OCI-M1 (cell line): ENCODE measurements at places on chromosomes 2 and 18.

DNA sequence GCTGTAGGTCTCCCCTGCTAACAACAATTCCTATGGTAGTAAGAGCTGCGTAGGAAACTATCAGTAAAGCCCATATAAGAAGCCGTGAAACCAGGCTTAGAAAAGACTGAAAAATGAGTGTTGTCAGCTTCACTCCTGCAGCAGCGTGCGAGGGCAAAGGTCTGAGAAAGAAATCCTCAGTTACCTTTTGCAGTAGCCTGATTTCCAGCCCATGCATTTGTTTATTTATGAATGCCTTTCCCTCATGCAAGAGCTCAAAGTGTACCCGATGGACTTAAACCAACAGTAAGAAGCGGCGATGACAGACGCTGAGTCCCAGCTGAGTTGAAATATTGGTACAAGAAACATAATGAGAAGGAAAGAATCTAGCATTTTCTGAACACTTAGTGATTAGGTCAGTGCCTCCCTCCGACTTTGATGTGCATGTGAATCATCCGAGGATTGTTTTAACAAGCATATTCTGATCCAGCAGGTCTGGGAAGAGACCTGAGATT lies 15.0 kb upstream of the POLI start:
- DNase-seq, result no peak

- no peak for DNase-seq
Measured at GRCh38 chr18:9615280-9615797, 980 bp upstream of the PPP4R1 start.

DNA sequence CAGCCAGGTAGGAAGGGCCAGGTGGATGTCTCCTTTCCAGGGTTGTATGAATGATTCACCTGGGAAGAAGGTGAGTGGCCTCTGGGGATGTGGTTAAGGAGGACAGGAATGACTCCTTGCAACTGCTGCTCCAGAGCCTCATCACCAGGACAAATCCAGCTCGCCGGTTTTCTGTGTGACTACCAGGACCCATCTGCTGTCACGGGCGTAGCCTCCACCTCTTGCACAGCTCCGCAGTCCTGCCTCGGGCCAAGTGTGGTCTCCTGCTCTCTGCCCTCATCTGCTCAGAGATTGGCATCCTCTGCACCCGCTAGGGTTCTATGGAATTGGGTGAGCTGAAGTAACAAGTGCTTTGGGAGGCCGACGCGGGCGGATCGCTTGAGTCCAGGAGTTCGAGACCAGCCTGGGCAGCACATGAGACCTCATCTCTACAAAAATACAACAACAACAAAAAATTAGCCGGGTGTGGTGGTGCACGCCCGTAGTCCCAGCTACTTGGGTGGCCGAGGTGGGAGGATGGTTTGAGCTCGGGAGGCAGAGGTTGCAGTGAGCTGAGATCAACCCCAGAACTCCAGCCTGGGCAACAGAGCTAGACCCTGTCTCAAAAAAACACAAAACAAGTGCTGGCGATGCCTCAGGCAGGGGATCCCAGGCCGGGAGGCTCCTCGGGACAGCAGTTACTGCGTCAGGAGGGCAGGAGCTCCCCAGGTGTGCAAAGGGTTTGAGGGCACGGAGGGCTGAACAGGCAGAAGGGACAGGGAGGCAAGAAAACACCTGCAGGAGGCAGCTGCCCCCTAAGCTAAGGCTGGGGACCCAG lies 831 bp upstream of the D2HGDH start:
- DNase-seq, result no peak

- no peak for DNase-seq
Measured at GRCh38 chr18:6547476-6547875, 132.8 kb upstream of the L3MBTL4 start.

DNA sequence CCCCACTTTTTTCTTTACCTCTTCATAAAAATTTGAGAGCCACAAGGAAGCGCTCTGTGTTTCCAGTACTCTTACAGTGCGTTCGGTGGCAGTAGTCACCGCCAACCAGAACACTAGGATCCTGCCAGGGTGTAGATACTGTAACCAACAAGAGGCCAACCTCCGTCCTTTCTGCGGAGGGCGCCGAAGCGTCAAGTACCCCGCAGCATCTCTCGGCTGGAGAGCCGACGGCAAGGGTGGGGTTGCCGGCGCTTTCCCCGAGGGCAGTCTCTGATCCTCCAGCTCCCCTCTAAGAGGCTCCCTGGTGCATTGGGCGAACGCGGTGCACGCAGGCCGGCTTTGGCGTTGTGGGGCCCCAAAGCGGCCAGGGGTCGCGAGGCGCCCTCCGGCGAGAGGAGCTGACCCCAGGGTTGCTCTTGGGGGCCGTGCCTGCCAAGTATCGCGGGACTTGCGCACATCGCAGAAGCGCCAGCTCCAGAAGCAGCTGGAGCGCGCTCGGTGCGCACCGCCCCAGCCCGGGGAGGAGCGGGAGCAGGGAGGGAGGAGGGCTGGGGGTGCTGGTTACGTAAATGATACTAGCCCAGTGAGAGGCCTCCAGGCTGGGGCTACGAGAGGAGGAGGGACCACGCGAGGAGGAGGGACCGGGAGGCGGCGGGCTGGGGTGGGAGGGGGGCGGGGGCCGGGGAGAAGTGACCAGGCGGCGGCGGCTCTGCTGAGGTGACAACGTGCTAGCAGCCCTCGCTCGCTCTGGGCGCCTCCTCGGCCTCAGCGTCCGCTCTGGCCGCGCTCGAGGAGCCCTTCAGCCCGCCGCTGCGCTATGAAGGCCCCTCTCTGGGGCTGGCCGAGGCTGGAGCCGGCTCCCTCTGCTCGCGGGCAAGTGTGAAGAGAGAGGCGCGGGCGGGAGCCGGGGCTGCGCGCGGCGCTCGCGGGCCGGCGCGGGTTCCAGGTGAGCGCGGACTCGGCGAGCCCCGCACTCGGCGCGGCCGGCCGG lies at the start of gene GALNT13:
Gene GALNT13 (plus strand): TSS at position 692 of the 991 bp plus-strand sequence.
- no peak for DNase-seq

GRCh38 chr18:76266236-76266991 lies 228.6 kb downstream of the ZNF516 start:
- DNase-seq, result no peak

DNA sequence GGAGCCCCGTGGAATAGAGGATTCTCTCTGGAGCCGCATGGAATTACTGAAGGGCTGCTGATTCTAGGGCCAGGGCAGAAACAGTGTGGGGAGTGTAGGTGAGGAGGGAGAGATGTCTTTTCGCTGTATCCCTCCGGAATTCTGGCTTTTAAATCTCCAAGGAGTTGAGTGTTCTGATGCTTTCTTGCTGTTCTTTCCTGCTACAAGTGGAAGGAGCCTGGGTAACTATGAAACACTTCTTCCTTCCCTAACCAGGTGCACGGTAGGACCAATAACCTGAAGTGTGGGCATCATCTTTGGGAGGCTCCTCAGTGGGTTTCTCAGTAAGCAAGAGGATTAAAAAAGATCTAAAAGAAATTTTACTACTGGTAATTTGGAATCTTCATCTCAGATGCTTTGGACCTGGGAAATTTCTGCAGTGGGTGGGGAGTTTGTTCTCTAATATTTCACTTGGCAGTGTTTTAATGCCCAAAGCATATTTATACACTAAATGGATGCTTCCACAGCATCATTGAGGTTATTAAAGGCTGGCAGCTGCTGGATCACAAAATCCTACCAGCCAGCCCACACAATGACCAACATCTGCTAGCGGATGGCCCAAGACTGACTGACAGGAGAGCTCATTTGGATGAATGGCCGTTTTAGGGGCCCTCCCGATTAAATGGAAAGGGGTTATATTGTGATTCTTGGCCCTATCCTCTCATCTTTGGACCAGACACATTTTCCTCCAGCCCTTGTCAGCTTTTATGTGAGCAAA lies 2.1 kb downstream of the EML6 start:
- DNase-seq, result no peak

- peak; percentile 69 for DNase-seq
Measured at GRCh38 chr2:102297891-102298290, 13.5 kb upstream of the IL1RL1 start.

DNA sequence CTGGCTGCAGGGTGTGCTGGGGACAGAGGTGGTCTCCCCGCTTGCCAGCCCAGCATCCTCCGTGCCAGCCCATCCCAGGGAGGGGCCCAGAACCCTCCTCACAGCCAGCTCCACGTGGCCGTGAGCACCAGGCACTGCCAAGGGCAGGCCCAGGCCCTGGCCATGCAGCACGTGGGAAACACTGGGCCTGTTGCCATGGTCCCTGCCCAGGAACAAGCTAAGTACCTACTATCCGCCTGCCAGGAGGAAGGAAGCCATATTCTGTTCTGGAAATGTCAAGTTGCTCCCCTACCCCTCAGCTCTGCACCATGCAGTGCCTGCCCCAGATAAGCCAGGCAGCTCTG lies 250.6 kb downstream of the CYP26B1 start:
- DNase-seq, result no peak

- no peak for DNase-seq
Measured at GRCh38 chr2:37610638-37611289, 60.7 kb downstream of the CDC42EP3 start.

DNA sequence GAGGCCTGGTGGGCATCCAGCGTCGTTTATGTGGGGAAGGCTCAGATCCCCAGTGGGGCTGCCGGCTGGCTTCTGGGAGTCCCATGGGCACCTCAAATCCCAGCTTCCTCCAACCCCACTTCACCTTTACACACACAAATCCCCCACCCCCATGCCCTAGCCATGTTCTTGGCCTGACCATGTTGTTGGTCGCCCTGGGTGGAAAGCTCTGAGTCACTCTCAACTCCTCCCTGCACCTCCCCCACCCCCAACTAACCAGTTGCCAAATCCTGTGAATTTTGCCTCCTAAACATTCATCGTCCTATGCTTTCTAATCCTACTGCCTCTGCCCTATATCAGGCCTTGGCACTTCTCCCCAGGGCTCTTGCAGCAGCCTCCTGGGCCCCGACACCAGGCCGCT lies 6.4 kb downstream of the TNS1 start:
- no peak for DNase-seq

DNA sequence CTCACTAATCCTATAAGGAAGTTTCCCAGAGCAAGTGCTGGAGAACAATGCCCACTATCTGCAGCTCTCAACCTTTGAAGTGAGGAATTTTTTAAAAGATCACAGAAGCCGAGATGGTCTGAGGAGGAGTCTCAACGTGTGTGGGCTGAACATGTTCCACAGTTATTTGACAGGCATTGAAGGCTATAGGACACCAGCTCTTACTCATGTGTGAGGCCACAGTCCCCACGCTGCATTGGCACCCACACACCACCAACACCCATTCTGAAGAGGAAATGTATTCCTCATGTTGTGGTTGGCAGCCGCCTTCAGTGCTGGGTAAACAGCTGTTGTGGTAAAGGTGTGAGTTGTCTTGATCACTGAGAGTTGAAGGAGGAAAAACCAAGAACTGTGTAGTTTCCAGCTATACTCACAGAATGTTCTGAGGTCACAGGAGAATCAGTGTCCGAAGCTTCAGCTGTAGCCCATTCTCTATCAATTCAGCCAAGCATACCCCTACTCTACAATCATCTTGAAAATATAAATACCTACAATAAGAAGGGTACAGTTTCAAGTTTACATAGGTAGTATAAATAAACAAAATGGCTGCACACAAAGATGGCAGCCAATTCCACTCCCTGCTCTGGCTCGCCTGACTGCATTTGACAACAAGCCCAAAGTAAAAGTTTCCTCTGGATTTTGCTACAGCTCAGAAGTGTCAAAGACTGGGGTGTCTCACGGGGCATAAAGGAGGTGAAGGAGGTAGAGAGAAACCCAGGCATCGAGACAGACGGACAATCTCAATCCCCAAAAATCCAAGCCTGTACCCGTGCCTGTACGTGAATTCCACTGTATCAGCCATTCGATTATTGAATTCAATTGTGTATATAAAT lies 12.1 kb downstream of the CD226 start:
- DNase-seq, result no peak
